Activated CD4-positive, alpha-beta T cell treated with anti-CD3 and anti-CD28 coated beads, Interleukin-2, amount 10 ng/mL, durations not matched to agents 7 days and 5 days (primary cell): ENCODE measurements at places on chromosomes 13 and 19. TPM values are rescaled to one million over a fixed set of nuclear protein-coding genes. Genes with fewer than 3 reads are reported as not detected.

- DNase-seq = no peak
Observed at GRCh38 chr19:58555920-58556621, 1.2 kb upstream of the CHMP2A start.

DNA sequence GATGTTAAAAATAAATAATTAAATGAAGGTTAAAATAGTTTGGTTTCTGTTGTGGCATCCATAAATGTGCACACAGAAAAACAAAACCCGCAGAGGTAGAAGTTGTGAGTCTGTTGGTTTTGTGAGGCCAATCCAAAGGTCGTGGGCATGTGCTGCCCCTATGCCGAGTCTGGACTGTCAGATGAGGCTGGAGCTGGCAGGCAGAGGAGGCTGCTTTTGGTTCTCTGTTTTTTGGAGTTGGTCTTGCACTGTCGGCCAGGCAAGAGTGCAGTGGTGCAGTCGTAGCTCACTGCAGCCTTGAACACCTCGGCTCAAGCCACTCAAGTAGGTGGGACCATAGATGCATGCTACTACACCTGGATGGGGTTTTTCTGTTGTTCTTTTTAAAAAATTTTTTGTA lies 43.7 kb downstream of the TSSK6 start:
- DNase-seq = no peak

- DNase-seq = no peak
Observed at GRCh38 chr13:65929436-65929835, 1300.7 kb downstream of the PCDH9 start.

Gene GPR12
- not detected for total RNA-seq

Gene PGLYRP1
- total RNA-seq = not detected

Gene UPK1A
- total RNA-seq = 0.37 TPM
